Karpas-422 (cell line): ENCODE measurements at places on chromosomes 7 and 10. TPM values are rescaled to one million over a fixed set of nuclear protein-coding genes. Genes with fewer than 3 reads are reported as not detected.
A peak's percentile ranks its signal among the peaks of the same experiment; 100 is the strongest.

The MARCHF5 gene
- 3.3 and 7.6 TPM in 2 replicates for total RNA-seq

The CCL24 gene
- not detected in 2 replicates for total RNA-seq

- no peak for DNase-seq
Measured at GRCh38 chr10:16854623-16855022, 37.4 kb upstream of the RSU1 start.

DNA sequence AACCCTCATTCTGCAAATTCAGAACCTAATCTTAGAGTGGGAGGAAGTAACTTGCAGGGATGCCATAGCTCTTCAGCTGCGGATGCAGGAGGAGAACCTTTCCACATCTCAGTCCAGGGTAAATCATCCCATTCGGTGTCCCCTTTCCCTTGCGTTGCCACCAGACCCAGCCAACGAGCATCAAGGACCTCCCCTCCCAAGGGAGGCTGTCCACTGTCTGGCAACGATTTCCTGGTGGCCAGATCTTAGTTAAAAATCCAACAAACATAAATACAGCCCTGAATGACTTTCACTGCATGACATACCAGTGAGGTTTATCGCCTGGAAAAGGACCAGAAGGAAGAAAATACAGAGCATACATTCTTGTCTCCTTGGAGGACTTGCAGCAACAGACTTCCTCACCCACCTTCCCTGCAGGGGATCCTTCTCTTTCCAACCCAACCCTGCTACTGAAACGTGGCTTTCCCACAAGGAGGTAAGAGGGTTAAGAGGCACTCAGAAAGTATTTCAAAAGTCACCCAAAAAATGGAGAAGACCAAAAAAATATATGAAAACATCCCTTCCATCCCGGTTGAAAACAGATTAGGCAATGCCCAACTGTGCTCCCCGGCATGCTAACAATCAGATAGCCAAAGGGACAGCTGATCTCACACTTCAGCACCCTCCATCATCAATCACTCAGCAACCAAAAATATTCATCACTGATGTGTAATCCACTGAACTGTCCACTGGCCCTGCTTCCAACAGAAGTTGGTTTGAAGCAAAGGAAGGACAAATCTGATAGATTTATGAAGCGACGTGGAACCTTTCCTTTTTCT lies 206.6 kb downstream of the TNS3 start:
- DNase-seq, result no peak

DNA sequence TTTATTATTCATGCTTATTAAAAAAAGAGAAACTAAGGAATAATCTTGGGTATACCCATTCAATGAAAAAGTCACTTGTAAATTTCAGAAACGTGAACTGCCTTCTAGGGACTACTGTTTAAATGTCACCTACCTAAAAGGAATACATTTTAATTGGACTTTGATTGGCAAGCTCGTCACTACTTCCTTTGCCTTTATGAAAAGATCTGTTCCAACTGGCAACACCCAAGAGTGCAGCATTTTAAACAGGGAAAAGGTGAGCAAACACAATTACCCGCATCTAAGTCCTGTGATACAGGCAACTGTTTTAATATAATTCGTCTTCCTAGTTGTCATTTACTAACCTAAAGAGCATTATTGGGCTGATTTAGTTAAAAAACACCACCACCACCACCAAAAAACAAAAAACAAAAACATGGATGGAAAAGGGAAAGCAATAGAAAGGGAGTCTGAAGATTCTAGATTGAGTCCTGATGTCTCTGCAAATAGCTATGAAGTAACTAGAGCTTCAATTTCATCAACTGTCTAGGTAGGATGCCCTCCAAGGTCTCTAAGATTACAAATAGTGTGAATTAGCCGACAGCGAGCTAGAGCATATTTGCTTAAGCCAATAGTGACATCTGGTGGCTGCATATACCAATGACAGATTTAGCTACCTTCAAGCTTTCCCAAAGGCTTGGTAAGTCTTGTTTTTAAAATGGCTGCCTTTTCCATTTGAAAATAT lies 33.8 kb upstream of the ICA1 start:
- peak; percentile 90 for DNase-seq

The VWA2 gene
- not detected in 2 replicates for total RNA-seq

GRCh38 chr10:118980870-118981269 lies 48.6 kb upstream of the NANOS1 start:
- no peak for DNase-seq

GRCh38 chr10:49488056-49488717 lies 50.7 kb downstream of the ERCC6 start:
- DNase-seq, result no peak

The SLC25A28 gene
- total RNA-seq, result 32.9 and 36.4 TPM in 2 replicates

DNA sequence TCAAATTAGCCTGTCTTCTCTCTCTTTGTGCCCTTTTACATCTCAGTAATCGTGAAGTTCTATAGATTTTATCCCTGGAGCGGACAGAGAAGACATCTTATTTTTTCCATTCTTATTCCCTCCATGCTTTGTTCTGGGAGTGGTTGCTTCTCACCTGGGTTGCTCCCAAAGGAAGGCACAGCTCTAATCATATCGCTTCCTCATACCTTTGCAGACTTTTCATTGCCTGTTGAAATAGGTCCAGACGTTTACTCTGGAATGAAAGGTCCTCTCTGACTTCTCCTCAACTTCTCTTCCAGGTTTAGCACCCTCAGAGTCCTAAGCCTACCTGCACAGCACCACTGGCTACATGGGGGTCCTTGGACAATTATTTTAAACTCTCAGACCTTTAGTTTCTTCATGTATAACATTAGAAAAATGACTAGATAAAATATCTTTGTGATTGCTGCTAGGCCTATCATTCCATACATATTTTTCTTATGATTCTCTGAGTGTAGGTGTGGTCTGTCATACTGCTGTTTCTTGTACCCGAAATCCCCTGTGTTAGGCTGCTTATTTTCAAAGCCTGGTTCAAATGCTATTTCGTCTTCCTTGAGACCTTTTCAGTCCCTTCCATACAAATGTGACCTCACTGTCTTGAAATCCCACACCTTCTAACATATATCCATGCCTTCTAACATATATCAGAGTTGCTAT lies 418.1 kb downstream of the GFRA1 start:
- no peak for DNase-seq

The SOSTDC1 gene
- total RNA-seq, result not detected in 2 replicates

- DNase-seq, result no peak
Measured at GRCh38 chr10:103732339-103733044, 122.9 kb downstream of the SH3PXD2A start.

DNA sequence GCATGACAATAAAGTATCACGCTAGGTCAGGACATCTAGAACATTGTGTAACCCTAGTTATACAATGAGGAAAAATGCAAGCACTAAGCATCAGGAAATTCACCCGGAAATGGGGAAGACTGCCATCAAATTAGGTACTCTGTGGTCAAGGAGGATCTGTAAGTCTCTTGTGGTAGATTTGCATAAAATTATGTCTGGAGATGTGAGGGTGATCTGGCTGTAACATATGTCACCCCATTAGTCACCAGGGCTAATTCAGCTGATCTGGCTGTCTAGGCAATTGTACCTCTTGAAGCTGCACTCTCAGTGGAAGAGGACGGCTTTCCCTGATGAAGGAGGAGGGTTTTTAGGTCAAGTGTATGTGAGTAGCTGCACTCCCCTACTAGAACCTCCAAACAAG lies 14.8 kb downstream of the AKR1D1 start:
- DNase-seq, result no peak

DNA sequence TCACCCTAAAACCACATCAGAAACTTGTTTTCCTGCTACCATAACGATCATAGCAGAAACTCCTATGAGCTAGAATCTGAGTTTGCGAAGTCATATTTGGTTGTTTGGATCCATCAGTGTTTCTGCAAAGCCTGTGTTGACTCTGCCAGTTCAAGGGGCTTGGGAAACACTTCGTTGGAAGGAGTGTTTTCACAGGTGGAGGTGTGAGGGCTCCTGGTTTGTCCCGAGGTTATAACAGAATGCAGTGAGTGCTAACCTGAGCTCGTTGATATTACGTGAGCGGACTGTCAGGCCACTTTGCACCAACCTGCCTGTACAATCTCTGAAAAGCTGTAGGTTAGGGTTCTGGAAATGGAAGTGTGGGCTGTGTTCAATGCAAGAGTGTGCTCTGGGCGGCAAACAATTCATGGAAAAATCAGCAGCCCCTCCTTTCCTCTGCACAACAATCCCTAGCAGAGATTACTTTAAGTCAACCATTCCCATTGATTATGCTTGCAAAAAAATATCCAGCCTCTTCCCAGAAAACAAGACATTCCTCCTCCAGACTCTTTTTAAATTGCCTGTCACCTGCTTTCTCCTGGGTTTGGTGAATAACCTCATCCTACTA lies 622.0 kb downstream of the TYW1 start:
- DNase-seq, result no peak

GRCh38 chr7:26868841-26869495 lies 4.6 kb upstream of the SKAP2 start:
- DNase-seq, result no peak

DNA sequence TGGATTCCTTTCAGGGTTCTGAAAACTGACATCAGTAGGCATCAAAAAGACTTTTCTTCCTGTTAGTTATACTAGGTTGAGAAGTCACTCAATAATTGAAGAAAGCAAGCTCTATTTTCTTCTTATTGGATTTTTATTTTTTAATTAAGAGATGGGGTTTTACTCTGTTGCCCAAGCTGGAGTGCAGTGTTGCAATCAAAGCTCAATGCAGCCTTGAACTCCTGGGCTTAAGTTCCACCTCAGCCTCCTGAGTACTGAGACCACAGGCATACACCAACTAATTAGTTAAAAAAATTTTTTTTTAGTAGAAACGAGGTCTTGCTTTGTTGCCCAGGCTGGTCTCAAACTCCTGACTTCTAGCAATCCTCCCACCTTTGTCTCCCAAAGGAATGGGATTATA lies 28.0 kb downstream of the PIP4K2A start:
- DNase-seq, result no peak

GRCh38 chr10:109450702-109451101 lies 472.6 kb downstream of the XPNPEP1 start:
- DNase-seq, result no peak

DNA sequence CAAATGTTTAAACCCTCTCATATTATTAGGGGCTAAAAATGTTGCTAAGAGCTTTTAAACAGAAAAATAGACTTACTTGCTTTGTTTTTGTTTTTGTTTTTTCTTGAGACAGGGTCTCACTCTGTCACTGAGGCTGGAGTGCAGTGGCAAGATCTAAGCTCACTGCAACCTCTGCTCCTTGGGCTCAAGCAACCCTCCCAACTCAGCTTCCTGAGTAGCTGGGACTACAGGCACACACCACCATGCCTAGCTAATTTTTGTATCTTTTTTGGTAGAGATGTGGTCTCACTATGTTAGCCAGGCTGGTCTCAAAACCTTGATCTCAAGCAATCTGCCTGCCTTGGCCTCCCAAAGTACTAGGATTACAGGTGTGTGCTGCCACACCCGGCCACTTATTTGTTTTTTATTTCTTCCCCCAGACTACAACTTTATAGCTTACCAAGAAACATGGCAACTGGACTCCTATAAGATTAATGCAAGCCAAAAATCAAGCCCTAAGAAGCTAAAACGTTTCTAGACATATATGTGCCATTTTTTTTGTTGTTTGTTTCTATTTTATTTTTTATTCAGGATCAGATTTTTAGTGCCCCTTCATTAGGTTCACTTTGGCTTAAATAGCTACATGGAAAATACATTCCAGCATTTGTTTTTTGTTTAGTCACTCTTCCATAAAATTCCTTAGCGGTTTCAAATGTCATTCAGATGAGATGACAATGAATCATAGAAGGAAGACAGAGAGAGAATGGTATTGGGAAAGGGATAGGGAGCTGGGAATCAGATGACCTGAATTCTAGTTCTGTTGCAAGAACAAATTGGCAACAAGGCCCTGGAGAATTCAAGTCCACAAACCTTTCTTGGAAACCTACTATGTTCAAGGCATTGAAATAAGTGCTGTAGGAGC lies 163.4 kb upstream of the MKLN1 start:
- no peak for DNase-seq

- peak; percentile 50 for DNase-seq
Measured at GRCh38 chr7:102140952-102141370, 145.7 kb upstream of the SH2B2 start.

GRCh38 chr10:68526634-68527307 lies 552 bp downstream of the SLC25A16 start:
- peak; percentile 43 for DNase-seq

GRCh38 chr7:131436384-131436783 lies 108.7 kb downstream of the MKLN1 start:
- DNase-seq, result no peak

DNA sequence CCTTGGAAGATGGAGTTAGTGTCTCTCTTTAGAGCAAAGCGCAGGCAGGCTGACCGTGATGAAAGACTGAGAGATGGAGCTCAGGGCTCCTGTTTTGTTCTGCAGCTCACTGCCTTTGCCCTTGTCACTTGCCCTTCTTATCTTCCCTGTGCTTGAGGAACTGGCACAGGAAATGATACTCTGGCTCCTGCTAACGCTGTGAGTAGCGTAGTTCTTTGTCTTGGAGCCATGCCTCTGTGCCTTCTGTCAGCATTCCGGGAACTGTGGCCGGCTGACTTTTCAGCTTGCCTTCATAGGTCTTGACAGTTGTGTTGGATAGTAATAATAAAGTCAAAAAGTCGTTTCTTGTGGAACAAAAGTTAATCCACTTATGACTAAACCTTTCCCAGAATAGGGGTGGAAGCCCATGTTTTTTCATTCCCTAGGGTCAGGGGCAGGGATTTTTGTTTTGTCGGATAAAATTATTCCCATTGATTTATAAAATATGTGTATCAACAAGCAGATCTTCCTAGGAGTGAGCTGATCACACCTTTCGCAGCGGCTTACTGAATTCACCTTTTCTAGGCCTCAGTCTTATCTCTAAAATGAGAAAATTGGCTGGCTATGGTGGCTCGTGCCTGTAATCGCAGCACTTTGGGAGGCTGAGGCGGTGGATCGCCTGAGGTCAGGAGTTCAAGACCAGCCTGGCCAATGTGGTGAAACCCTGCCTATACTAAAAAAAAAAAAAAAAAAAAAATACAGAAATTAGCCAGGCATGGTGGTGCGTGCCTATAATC lies 16.6 kb upstream of the TMEM236 start:
- no peak for DNase-seq

- DNase-seq, result no peak
Measured at GRCh38 chr7:96910486-96910885, 94.9 kb upstream of the DLX6 start.

DNA sequence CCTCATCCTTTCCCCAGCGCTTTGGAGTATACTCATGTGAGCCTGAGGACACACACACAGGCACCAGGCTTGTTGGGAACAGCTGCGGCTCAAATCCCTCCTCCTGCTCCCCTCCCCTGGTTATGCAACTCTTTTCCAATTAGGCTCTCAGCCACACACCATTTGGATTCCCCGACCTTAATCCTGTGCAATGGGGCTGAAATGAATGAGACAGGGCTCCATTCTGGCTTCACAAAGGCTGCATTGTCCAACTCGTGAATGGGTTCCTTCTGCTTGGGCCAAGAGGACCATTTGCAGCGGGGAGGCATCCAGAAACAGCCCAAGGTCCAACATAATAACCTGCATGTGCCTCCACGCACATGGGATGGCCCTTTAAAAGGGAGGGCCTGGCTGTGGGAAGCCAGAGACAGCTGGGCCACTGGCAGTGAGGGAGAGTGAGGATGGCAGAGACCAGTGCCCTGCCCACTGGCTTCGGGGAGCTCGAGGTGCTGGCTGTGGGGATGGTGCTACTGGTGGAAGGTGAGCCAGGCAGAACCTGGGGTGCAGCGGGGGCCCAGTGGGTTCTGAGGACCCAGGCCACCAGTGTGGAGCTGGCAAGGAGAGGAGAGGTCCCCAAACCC lies at the start of gene RGR:
Gene RGR (plus strand): TSS at position 403 of the 620 bp plus-strand sequence. CDS start 38 bp downstream, at position 441.
- no peak for DNase-seq

GRCh38 chr7:36904802-36905201 lies 180.5 kb upstream of the AOAH start:
- no peak for DNase-seq
